ENCODE measurements at places on chromosomes 12 and 14.

DNA sequence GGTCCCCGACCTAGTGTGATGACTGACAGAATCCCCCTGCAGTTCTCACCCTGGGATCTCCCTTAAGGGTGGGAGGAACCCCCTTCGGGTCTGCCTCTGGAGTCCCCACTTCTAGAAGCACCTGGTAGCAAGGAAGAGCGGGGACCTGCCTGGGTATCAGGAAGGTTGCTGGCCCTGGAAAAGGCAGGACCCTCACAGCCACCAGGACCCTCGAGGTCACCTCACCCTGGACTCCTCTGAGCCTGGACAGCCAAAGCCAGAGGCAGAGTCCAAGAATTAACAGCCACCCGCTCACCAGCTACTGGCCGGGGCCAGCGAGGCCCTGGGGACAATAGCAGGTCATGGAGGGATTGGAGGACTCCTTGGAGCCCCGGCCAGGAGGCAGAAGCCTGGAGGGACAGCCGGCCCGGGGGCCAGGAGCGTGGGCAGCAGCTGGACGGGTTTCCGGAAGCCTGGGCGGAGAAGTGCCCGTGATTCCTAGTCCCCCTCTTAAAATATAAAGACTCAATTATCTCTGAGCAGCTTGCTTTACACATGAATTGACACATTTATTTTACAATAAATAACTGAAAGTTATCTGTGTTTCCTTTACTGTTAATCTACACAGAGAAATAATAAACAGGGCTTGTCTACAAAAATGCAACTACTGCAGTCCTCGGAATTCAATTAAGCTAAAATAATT is 17.5 kb downstream of the BCL11B start:
- no peak for DNase-seq
- H3K27me3 ChIP-seq = no peaks in the 10 kb centered on the region
- no peak overlapping the region for H3K4me3 ChIP-seq

DNA sequence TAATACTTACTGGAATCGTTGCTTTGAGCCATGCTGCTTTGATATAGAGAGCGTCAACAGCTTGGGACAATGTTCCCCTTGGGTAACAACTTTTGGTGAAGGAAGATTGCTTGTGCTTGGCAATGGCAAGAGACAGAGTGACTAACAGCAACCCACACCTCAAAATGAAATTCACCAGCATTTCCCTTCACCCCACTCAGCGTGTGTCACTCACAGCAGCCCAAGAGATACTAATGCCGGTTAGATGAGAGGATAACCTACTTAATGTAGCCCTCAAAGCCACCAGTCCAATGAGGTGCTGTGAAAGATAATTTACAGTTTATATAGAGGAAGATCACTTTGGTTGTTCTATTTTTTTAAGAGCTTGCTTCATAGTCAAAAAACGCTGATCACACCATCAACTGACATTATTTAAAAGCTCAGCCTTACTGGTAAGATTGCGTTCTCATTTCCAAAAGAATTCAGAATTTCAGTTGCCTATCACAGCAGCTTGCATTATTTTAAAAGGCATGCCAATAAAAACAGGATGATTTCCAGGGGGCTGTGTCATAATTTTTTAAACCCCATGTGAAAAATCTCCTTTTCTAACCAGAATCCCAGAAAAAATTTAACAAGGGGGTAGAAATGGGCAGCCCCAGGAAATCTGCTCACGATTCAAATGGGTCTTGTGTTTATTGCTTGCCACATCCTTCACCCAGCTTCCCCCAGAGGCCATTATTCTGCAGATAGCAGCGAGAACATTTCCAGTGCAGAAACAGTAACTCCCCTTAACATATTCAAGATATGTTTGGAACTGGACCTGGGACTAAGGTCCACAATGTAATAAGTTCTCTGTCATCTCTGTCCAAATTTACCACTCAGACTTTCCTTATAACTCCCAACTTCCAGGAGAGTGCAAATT is at the start of gene IL26:
Gene IL26, minus strand, starts transcription at position 235 of the 901 bp plus-strand sequence. Its CDS starts 54 bp downstream, at position 181.
- no peaks in the 10 kb centered on the region for H3K27me3 ChIP-seq
- H3K36me3 ChIP-seq = no peaks in the 10 kb centered on the region
- DNase-seq = no peak

DNA sequence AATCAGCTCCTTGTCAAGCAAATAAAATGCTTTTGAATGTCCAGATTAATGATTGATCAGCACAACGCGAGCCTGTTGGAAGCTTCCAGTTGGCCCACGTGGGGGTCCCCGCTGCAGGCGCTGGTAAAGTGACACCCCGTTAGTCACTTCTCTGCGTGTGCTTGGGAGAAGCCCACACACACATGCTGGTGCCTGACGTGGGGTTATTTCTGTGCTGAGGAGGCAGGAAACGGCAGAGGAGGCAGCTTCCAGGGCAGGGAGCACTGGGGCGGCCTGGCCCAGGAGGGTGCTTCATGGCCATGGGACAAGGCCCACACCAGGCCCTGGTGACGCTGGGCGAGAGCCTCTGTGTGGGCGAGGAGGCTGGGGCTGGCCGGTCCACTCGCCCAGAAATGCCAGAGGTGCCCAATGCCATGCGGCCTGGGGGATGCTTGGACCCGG is 101.5 kb downstream of the KIF26A start:
- H3K4me3 ChIP-seq = no peak overlapping the region
- no peaks in the 10 kb centered on the region for H3K4me1 ChIP-seq
- peaks cover 35% of the 10 kb centered on the region for H3K27me3 ChIP-seq

- H3K27ac ChIP-seq = no peak overlapping the region
- H3K27me3 ChIP-seq = no peaks in the 10 kb centered on the region
- no peak overlapping the region for H3K4me3 ChIP-seq
These were observed 142.9 kb upstream of the KITLG start for GRCh38 chr12:88723219-88723618.

- H3K27ac ChIP-seq = no peak overlapping the region
- H3K27me3 ChIP-seq = no peaks in the 10 kb centered on the region
- no peak for DNase-seq
- peaks cover under 1% of the 10 kb centered on the region for H3K36me3 ChIP-seq
- no peaks in the 10 kb centered on the region for H3K4me1 ChIP-seq
- no peak overlapping the region for H3K4me3 ChIP-seq
These were observed 18.4 kb downstream of the PRKAB1 start for GRCh38 chr12:119686355-119686754.

DNA sequence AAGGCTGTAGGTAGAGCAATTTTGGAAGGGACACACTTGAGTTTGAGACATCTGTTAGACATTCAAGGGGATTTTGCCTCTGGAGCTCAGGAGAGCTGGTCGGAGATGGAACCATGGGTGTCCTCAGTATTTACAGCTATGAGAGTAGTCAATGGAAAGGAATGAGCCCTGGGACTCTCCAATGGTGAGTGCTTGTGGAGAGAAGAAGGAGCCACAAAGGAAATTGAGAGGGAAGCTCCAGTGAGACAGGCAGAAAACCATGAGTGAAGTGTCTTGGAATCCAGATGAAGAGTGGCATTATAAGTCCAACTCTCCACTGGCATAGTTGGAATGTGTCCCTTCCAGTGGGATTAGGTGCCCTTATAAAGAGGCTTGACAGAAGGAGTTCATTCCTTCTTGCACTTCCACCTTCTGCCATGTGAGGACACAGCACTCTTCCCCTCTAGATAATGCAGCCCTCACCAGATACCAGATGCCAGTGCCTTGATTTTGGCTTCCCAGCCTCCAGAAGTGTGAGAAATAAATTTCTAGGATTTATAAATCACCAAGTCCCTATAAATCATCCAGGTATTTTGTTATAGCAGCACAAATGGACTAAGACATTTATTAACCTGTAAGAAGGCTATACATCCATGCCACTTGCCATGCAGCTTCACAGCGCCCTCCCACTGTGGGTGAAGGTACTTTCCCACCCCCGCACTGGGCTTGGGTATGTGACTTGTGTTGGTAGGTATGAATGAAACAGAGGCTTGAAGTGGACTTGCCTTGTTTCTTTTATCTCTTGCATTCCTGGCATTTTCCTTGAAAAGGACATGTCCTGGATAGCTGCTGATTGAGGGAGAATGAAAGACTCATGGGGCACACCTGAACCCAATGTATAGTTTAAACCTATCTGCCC is 27.3 kb downstream of the LLPH start:
- no peak for DNase-seq
- peaks cover 7% of the 10 kb centered on the region for H3K27me3 ChIP-seq
- H3K4me1 ChIP-seq = no peaks in the 10 kb centered on the region
- H3K27ac ChIP-seq = no peak overlapping the region

DNA sequence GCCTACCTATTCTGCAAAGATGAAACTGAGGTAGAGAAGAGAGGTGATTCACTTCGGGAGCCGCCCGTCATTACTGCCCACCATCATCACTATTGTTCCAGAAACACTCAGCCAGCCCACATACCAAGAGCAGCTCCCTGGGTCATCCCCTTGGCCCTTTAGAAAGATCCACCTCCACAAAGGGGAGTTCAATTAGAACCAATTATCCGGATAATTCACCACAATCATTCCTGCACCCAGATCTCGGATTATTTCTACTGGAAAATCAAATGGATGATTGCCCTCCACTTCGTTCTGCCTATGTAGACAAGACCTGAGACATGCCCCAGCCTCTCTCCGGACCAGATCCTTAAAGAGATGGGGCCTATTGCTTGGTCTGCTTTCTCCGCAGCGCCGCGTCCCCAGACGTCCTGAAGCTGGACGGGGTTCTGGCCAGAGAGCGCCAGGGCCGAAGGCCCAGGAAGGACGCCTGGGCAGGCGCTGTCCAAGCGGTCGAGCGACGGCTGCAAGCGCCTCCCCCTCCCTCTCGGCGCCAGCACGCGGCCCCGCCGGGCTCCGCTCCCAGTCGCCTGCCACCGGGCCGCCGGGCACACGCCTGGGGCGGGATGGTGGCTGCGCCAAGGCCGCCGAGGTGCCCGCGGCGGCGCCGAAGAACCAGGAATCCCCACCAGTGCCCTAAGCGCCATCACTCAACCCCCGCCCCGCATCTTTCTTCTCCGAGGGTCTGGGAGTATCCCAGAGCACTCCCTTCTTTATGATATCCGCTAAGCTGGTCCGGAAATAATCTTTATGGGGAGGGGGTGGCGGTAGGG is 1.3 kb upstream of the ASCL1 start:
- H3K4me1 ChIP-seq = peaks cover 11% of the 10 kb centered on the region
- H3K27me3 ChIP-seq = no peaks in the 10 kb centered on the region
- no peaks in the 10 kb centered on the region for H3K36me3 ChIP-seq
- no peak overlapping the region for H3K4me3 ChIP-seq
- no peak overlapping the region for H3K27ac ChIP-seq

- H3K4me3 ChIP-seq = no peak overlapping the region
- DNase-seq = no peak
- no peaks in the 10 kb centered on the region for H3K27me3 ChIP-seq
- H3K27ac ChIP-seq = no peak overlapping the region
- H3K4me1 ChIP-seq = no peaks in the 10 kb centered on the region
- H3K36me3 ChIP-seq = no peaks in the 10 kb centered on the region
These were observed 56.2 kb downstream of the CRADD start for GRCh38 chr12:93733358-93733757.

DNA sequence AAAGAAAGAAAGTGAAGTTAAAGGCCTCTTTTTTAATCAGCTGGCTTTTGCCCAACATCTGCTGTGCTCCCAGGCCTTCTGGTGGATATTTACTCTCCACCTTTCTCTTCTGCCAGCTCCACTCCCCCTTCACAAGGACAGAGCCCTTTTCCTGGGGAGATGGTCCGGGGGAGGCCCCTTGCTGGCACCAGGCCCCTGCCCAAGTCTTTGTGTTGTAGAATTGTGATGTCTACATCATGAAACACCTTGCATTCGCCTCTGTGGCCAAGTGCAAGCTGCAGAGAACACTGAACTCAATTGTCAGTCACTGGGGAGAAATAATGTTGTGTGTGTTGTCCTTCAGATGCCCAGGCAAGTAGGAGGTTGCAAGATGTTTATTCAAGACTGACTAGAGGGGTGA is 150.3 kb downstream of the DPF3 start:
- H3K36me3 ChIP-seq = no peaks in the 10 kb centered on the region
- no peaks in the 10 kb centered on the region for H3K27me3 ChIP-seq
- DNase-seq = no peak
- peaks cover 30% of the 10 kb centered on the region for H3K4me1 ChIP-seq

GRCh38 chr14:31439561-31439960 is 17.7 kb downstream of the DTD2 start:
- no peak for DNase-seq
- H3K4me1 ChIP-seq = peaks cover 37% of the 10 kb centered on the region
- no peak overlapping the region for H3K4me3 ChIP-seq
- no peak overlapping the region for H3K27ac ChIP-seq
- no peaks in the 10 kb centered on the region for H3K36me3 ChIP-seq
- H3K27me3 ChIP-seq = no peaks in the 10 kb centered on the region

DNA sequence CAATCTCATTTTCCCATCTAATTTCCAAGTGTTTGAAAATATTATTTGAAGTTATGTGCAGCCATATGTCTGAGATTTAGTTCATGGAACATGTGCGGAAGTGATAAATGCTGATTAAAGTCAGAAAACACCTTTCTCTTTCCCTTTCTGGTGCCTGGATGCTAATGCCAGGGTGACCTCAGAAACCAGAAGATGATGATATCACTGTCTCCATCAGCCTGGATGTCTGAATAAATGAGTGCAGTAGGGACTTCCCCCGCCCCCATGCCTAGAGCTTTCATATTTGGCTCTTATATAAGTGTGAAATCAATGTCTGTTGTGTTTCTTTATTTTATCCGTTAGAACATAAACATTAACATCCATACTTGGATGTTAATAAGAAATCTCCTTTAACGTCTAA is 261.9 kb upstream of the LRIG3 start:
- H3K4me1 ChIP-seq = no peaks in the 10 kb centered on the region
- H3K27me3 ChIP-seq = no peaks in the 10 kb centered on the region
- no peaks in the 10 kb centered on the region for H3K36me3 ChIP-seq
- no peak for DNase-seq
- H3K27ac ChIP-seq = no peak overlapping the region
- no peak overlapping the region for H3K4me3 ChIP-seq

DNA sequence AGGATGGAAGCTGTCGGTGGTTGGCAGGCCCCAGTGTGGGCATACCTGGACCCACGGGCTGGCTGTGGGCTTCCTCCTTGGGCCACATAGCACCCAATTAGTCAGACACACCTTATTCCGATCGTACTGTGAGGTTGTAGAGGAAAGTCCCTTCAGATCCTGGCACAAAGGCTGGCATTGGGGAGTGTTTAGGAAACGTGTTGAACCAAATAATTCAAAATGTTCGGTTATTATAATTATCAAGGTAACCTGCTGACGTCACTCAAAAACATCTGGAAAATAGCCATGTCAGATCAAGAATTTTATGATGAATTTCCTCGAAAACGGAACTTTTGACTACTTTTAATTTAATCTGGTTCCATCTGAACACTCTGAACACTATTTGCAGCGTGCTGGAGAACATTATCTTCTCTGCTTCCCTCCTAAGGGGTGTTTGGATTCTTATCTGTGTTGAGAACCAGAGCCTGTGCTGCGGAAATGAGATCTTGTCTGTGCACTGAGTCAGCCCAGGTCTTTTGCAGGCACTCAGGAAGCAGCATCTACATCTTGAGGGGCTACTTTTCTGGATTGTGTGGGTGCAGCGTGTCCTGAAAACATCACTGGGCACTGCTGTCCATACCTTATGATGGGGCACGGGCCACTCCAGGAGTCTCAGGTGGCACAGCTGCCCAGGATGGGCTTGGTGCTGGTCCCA is 100.3 kb downstream of the SLC25A47 start:
- no peaks in the 10 kb centered on the region for H3K27me3 ChIP-seq
- H3K4me1 ChIP-seq = no peaks in the 10 kb centered on the region
- H3K27ac ChIP-seq = no peak overlapping the region

Measured in tibial artery (tissue), 4 donors.